DMS79 treated with DMSO at 0.1 percent for 48 hours (cell line): ENCODE measurements at places on chromosomes 2 and 18.

GRCh38 chr2:113910110-113910717, 20.3 kb downstream of the ACTR3 start:
- DNase-seq, result no peak

- DNase-seq, result peak; percentile 93
Measured at GRCh38 chr2:207258263-207258991, 92.7 kb upstream of the KLF7 start.

DNA sequence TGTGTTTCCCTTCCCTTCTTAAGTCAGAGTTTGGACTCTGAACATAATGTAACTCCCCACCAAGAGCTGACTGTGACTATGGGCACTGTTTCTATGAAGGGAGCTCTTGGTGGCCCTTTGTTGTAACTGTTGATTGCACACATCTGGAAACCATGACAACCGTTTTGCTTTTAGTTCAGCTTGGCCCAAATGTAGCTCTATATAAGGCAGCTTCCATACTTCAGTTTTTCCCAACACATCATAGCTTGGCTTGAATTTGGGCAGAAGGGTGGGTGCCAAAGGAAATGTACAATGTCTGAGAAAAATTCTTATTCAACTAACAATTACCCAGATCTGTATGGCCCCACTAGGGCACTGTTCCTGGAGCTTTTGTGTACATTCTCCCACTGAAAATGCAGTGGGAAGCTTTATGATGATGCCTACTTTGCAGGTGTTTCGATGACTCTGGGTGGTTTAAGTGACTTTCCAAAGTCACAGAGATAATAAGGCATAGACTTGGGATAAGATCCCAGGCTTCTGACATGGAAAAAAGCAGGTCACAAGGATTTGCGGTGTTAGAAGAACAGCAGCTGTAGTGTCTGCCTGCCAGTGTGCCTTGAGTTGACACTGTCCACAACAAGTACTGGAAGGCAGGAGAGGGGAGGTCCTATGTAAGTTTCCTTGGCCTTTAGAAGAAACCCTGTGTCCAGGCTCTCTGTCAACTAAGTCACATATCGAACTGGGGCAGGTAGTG, 2.4 kb upstream of the CETN1 start:
- no peak for DNase-seq

DNA sequence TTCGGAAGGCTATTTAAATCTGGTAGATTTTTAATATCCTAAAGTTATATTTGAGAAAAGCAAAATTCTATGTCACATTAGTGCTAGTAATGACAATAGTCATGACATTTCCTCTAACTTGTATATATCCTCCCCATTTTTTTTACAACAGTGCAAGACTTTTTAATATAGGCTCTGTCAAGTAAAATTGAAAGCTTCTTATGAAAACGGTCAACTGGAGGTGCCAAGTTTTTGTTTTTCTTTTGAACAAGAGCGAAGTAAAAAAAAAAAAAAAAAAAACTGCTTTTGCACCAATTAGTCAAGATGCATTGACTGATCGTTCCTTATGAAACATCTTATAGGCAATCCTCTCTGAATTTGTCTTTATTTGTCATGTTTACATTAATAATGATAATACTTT, 389.3 kb downstream of the STK39 start:
- no peak for DNase-seq

GRCh38 chr18:25604196-25604893, 252.4 kb upstream of the ZNF521 start:
- no peak for DNase-seq

DNA sequence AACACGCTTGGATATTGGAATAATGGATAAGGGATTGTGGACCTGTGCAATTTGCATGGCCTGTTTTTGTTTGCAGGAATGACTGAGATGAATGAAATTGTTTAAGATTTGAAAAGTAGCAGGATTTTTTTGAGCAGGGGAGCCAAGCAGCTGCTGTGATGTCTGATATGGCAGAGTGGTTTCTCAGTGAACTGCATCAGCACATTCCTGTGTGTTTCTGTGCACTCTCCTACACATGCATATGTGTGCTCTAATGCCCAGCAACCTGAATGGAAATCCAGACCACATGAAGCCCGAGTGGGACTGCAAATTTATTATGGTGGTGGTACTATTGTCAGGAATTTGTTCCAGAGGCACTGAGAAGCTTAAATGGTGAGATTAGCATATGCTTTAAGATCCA, 161.7 kb downstream of the PARD3B start:
- DNase-seq, result peak; percentile 14

DNA sequence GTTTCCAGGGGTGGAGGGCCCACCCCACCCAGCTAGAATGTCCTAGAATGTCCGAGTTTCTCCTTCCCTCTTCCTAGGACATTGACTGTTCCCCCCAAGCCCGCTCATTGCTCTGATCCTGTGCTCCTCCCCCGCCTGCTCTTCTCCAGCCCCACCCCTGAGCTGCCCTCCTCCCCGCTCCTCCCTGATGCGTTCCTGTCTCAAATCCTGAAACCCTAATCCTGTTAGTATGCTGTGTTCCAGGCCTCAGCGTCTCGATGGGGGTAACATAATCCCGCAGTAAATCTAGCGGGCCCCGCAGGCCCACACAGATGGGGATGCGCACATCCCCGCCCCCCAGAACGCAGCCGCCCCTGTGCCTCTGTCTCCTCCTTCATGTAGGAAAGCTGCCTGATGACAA, 51.3 kb downstream of the NRP2 start:
- no peak for DNase-seq
